Body of pancreas (tissue), 4 donors: ENCODE measurements at places on chromosomes 7 and 10. TPM values are rescaled to one million over a fixed set of nuclear protein-coding genes. Genes with fewer than 3 reads are reported as not detected.

Gene SORBS1
- total RNA-seq, result 56.8 TPM

DNA sequence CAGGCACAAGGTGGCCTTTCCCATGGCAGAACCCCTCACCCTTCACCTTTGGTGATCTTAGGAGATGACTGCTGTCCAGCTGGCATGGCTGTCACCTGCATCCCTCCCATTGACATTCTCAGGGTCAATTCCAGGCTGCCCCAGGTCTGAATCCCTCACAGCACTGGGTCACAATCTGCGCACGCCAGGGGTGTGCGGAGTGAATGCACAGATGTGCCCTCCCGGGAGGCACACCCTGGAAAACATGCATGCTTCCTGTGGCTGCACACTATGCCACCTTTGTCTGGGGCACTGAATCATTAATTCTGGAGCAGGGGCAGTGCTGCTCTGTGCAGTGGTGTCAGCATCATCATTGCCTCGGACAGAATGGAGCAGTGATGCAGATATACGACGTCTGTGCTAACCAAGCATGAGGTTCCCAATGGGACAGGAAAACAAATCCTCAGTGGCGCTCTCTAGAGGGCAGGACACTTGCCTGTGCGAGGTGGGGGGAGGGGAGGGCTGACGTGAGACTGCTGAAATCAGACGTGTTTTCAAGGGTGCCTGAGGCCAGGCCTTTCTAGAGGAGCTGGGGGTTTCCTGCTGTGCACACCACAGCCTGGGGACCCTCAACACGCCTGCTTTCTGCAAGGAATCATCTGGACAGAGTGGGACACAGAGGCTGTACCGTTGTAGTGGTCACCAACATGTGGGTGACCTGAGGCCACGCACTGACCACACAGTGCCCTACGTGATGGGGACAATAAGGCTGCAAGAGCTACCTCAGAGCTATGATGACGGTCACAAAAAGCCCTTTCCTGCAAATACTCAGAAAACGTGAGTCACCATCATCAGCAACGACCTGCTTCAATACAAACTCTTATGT lies 77.9 kb downstream of the HIPK2 start:
- DNase-seq, result no peak

DNA sequence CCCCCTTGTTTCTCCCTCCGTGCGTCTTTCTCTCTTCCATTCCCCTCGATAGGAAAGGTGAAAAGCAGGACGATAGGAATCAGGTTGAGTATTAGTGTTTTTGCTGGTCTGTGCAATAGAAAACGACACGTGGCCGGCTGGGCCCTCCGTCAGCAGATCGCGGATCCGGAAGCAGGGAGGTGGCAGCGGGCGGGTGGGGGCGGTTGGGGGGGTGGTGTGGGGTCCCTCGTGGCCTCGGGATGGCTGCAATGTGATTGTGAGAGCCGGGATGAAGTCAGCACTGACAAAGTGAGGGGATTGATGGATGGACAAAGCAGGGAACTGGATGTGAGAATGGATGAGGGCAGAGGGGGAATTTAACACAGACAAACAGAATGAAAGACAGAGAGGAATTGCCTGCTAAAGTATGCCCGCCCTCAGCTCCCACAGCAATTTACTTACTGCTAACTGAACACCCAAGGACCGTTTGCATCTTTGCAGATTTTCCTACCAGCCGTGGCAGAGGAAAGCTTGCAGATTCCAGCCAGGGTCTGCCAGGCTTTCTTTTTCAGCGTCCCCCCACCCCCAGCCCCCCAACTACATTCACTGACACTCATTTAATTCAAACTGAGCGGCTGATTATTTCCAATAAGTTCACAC lies 280.9 kb downstream of the LRMDA start:
- no peak for DNase-seq

DNA sequence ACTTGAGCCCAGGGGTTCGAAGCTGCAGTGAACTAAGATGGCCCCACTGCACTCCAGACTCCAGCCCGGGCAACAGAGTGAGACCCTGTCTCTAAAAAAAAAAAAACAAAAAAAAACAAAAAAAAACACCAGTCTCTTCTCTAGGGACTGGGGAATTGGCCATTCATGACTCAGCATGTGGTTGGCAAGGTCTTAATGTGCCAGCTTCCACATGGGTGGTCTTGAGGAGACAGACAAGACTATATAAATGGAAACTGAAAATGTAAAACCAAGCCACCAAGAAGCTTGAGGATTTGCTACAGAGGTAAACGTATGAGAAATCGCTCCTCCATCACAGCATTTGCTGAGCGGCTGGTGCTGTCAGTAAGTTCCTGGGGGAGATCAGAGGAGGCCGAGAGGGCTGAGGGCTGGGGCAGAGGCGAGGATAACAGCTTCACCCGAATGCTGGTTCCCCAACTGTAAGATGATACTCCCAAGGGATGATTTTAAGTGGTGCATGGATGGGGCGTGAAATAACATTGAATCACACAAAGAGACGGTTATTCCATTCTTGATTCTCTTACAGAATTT lies 128.7 kb downstream of the C10orf105 start:
- no peak for DNase-seq

Gene KCNIP2
- total RNA-seq, result 13.5 TPM

- DNase-seq, result no peak
Observed at GRCh38 chr7:135853499-135853898, 104.9 kb upstream of the FAM180A start.

Gene NYAP1
- 1.0 TPM for total RNA-seq

GRCh38 chr10:17644485-17644943 lies 563 bp downstream of the STAM start:
- peak; percentile 27 for DNase-seq

DNA sequence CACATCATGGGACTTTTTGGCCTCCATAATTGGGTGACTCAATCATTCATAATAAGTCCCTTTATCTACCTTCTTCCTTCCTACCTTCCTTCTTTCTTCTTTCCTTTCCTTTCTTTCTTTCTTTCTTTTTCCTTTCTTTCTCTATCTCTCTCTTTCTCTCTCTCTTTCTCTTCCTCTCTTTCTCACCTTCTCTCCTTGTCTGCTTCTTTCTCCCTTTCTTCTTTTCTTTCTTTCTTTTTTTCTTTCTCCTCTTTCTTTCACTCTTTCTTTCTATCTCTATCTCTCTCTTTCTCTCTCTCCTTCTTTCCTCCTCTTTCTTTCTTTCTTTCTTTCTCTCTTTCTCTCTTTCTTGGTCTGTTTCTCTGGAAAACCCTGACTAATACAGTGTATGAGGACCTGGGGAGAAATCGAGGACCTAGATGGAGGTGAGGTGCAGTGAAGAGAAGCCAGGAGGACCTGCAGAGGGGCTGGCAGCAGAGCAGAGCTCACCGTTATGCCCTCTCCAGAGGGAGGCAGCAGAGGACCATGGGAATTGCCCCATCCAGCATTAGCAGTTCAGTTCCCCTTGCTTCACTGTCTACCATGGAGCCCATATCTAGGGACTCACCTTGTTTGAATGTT lies 52.7 kb upstream of the BTRC start:
- peak; percentile 57 for DNase-seq

DNA sequence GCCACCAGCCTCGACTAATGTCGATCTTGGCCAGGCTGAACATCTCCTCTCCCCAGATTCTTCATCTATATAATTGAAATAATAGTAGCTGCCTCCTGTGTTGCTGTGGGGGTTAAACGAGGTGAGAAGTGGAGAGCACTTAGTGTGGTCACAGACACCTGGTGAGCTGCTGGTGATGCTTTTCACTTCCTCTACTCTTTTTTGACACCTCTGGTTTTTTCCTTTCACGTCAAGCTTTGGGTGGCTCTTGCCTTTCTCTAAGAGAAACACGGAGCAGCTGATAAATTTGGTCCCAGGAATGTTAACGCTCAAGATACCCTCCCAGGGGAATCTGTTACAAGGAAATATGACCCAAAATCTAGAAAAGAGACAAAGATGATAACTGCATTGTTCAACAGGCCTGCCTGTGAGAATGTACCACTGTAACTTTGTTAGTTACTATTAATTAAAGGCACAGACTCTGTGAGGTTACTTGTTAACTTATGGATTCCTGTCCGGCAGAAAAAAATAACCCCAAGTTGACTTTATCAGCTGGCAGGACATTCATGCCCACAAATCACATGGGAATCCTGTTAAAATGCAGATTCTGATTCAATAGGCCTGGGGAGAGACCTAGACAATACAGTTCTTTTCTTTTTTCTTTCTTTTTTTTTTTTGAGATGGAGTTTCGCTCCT lies 9.5 kb upstream of the NPFFR1 start:
- no peak for DNase-seq

GRCh38 chr7:71486856-71487628 lies 355.1 kb downstream of the GALNT17 start:
- no peak for DNase-seq

GRCh38 chr10:131775433-131775832 lies 125.4 kb upstream of the PPP2R2D start:
- no peak for DNase-seq

DNA sequence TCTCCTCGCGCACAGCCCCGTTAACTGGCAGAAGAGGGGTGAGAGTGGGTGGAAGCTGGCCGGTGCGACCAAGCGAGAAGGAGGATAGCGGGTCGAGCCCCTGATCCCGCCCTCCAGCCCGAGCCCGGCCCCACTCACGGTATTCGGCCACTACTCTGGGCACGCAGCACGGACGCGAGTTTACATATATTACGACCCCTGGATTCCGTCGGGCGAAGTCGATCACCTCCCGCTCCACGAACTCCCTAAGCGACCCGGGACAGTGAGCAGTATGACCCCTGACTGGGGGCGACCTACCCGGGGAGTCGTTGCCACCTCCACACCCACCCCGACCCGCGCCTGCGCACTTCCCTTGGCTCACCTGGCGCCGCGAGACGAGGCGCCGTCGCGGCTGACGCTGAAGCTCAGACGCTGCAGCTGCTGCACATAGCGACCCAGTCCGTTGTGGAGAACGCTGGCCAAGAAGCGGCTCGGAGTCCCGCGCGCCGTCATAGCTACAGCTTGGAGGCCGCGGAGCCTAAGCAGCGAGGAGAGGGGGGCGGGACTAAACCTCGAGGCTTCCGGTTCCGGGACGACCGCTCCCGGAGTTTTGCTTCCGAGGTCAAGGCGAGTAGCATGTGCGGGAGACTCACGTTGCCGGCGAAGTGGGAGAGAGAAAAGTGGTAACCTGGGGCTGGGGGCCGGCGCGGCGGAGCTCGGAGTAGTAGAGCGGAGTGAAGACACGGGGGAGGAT lies at the start of the genes MRPL43 and TWNK:
MRPL43 (minus strand) TSS at position 546 of the 733 bp plus-strand sequence; CDS start at position 492, 54 bp downstream.
TWNK (plus strand) TSS at position 592 of the 733 bp plus-strand sequence. CDS start 668 bp downstream, outside the sequence.
- DNase-seq, result peak; percentile 86

GRCh38 chr7:77270094-77270480 lies 70.5 kb upstream of the FGL2 start:
- no peak for DNase-seq

Gene CRYGN
- not detected for total RNA-seq
